Prostate gland (tissue), 2 donors: ENCODE measurements at places on chromosomes 13 and 19.

- no peak for DNase-seq
These were observed 1.8 kb upstream of the SIGLEC12 start for GRCh38 chr19:51503286-51503817.

DNA sequence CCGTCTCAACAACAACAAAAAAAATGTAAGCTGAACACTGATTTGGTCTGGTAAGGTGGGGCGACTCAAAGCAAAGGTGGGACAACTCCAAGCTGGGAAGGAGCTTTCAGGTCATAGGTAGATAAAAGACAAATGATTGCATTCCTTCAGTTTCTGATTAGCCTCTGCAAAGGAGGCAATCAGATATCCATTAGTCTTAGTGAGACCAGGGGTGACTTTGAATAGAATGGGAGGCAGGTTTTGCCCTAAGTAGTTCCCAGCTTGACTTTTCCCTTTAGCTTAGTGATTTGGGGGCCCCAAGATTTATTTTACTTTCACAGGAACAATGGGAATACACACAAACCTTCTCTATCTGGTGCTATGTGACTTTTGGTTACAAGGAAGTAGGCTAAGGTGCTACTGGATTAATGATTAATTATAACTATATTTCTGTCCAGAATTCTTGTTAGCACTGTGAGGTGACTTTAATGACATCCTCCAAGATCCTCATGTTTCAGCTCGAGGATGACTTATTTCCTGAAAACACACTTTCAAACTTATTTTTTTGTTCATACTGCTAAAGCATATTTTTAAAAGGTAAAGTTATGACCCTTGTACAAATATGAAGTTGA lies 10.6 kb upstream of the MTRF1 start:
- no peak for DNase-seq

- DNase-seq: no peak
These were observed 468 bp upstream of the SLC39A3 start for GRCh38 chr19:2740314-2740656.

DNA sequence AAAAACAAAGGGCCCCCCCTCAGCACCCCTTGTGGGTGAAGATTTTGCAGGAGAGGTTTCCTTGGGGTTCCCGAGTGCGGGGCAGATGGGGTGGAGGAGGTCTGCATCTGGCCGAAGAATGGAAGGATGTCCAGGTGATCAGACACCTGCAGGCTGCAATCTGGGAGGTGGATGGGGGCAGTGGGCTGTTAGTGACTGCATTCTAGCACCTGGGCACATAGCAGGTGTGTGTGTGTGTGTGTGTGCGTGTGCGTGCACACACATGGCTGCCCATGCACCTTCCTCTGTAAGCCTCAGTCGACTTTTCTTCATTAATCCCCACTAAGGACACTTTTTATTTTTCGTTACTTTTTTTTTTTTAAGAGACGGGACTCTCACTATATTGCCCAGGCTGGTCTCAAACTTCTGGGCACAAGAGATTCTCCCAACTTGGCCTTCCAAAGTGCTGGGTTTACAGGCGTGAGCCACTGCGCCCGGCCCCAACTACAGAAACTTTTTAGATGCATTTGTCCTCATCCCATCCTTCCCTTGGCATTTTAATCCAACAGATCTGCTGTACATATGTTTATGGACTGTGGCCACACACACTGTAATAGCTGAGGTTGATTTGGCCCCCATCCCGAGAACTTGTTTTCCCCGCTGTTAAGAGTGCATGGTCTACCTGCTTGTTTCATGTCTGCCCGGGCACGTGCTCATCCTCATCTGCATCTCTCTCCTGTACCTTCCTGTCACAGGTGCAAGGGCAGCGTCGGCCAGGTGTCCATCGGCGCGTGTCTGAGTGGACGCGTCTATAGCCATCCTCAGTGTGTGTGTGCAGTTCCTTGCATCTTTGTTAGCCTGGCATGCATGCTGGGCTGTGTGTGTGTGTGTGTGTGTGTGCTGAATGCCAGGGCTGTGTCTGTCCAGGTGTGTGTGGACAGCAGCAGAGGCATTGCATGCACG lies 731 bp downstream of the MAG start:
- no peak for DNase-seq
